ENCODE measurements at places on chromosomes 13 and 19. TPM values are rescaled to one million over a fixed set of nuclear protein-coding genes. Genes with fewer than 3 reads are reported as not detected.

DNA sequence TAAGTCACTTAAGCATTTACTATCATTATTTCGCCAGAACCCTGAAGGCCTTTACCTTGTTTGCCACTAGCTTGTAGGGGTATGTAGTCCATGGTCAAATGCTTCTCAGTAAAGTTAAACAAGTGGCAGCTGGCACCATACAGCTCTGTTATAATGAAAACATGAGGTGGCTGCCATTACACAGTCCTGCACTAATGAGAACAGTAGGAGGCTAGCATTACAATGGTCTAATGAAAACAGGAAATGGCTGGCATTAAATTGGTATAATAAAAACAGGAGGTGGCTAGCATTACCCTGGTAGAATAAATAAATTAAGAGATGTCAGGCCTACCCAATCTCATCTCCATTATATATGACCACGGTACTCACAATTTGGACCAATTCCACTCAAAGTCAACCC, 107.5 kb downstream of the PCDH17 start:
- H3K27ac ChIP-seq = no peak overlapping the region
- H3K4me1 ChIP-seq = no peaks in the 10 kb centered on the region
- DNase-seq = no peak
- H3K27me3 ChIP-seq = no peaks in the 10 kb centered on the region

DNA sequence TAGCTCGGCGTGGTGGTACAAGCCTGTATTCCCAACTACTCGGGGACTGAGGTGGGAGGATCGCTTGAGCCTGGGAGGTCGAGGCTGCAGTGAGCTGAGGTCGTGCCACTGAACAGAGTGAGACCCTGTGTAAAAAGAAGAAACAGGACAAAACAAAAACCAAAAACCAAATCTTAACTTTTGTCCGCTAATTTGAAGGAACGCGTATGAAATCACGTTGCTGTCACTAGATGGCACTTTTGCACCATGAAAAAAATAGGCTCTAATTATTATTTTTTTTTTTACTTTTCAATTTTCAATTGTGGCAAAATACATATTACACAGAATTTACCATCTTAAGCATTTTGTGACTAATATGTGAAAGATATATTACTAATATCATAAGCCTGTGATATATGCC, 17.6 kb upstream of the ZNF835 start:
- no peak overlapping the region for H3K4me3 ChIP-seq
- no peaks in the 10 kb centered on the region for H3K27me3 ChIP-seq
- H3K4me1 ChIP-seq = no peaks in the 10 kb centered on the region

DNA sequence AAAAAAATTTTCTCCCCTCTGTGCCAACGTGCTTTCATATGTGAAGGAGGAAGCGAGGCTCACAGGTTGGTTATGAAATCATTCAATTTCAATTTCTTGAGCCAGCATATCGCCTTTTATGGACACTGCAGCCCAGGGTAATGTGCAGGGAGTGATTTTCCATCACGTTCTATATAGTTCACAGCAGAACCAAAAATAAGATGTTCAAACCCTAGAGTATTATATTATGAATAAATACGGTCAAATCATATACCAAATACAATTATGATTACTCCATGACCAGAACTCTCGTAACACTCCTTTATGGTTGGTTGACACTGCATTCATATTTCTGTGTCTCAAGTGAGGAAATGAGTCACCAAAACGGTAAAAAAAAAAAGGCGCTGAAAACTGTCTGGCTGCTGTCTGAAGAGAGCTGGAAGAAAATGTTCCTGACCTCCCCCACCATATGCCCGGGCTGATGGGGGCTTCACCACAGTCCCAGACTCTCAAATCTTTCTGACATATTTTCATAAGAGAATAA, 75.8 kb upstream of the UBAC2 start:
- H3K27me3 ChIP-seq = no peaks in the 10 kb centered on the region
- DNase-seq = no peak

- no peak for DNase-seq
- no peaks in the 10 kb centered on the region for H3K27me3 ChIP-seq
- H3K27ac ChIP-seq = no peak overlapping the region
- H3K4me1 ChIP-seq = no peaks in the 10 kb centered on the region
These were observed 82.6 kb downstream of the TBC1D4 start for GRCh38 chr13:75399168-75399878.

- no peak for DNase-seq
- H3K27me3 ChIP-seq = no peaks in the 10 kb centered on the region
- H3K4me1 ChIP-seq = no peaks in the 10 kb centered on the region
- no peaks in the 10 kb centered on the region for H3K36me3 ChIP-seq
- no peak overlapping the region for H3K4me3 ChIP-seq
- H3K27ac ChIP-seq = no peak overlapping the region
These were observed 31.2 kb downstream of the LACC1 start for GRCh38 chr13:43910856-43911255.

GRCh38 chr19:20423381-20424197, 142.0 kb downstream of the ZNF737 start:
- peak; percentile 54 for DNase-seq
- no peaks in the 10 kb centered on the region for H3K36me3 ChIP-seq
- H3K27ac ChIP-seq = peak overlapping the region; percentile 61
- H3K4me1 ChIP-seq = no peaks in the 10 kb centered on the region
- H3K4me3 ChIP-seq = peak overlapping the region; percentile 62

The C1QTNF9B gene
- total RNA-seq = 0.80 TPM

GRCh38 chr19:2049741-2050348, 1.2 kb downstream of the MKNK2 start:
- peak overlapping the region; percentile 85 for H3K4me3 ChIP-seq
- H3K27me3 ChIP-seq = no peaks in the 10 kb centered on the region
- H3K36me3 ChIP-seq = no peaks in the 10 kb centered on the region
- DNase-seq = peak; percentile 89
